Cortex of kidney (tissue), 1 donor: ENCODE measurements at places on chromosomes 7 and 10.

GRCh38 chr7:18590744-18591340 lies 95.3 kb downstream of the HDAC9 start:
- DNase-seq, result no peak

- no peak for DNase-seq
Observed at GRCh38 chr7:126578338-126578737, 674.4 kb downstream of the GRM8 start.

DNA sequence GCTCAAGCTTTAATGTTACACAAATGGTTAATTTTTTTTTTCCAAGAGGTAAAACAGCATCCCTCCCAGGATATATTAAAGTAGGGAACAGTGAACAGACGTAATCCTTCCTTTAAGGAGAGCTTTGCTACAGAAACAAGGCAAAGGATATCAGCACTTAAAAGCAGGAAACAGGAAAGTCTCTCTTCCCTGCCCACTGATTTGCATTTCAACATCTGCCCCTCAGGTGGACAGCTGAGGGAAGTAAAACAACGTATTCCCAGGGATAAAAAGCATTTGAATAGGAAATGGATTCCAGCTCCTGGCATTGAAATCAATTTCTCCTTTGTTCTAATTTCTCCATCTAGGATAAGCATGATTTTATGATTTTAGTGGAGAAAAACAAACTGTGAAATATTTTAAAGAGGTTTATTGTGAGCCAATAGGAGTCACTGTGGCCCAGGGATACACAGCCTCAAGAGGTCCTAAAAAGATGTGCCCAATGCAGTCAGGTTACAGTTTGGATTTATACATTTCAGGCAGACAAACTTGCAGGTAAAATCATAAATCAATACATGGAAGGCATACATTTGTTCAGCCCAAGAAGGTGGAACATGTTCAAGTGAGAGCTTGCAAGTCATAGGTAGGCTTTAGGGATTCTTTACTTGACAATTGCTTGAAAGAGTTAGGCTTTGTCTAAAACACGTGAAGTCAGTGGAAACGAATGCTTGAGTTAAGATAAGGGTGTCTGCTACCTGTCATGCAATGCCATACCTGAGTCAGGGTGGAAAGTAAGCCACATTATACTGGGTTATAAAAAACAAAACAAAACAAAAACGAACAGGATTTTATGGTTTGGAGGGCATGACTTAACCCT lies 286.2 kb upstream of the VWC2 start:
- DNase-seq, result no peak

- DNase-seq, result no peak
Observed at GRCh38 chr7:106127984-106128780, 16.1 kb upstream of the SYPL1 start.

GRCh38 chr10:97081621-97082235 lies 104.0 kb downstream of the SLIT1 start:
- DNase-seq, result no peak

DNA sequence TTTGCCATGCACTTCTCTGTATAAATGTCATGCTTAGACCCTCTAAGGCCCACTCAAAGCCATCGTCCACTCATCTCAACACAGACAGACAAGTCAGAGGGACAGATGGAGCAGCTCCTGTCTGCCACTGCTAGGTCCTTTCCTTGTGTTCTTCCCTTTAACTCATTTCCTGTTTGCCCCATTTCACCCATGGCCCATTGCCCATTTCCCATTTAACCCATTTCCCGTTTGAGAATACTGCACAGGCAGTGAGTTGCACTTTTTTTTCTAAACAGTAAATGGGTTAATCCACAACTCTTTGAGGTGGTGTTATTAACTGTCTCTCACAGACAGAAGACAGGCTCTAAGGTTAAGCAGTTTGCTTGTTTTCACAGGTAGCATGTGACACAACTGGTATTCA lies 179.3 kb downstream of the NPSR1 start:
- no peak for DNase-seq

GRCh38 chr7:84841809-84842208 lies 345.0 kb downstream of the SEMA3D start:
- DNase-seq, result no peak

DNA sequence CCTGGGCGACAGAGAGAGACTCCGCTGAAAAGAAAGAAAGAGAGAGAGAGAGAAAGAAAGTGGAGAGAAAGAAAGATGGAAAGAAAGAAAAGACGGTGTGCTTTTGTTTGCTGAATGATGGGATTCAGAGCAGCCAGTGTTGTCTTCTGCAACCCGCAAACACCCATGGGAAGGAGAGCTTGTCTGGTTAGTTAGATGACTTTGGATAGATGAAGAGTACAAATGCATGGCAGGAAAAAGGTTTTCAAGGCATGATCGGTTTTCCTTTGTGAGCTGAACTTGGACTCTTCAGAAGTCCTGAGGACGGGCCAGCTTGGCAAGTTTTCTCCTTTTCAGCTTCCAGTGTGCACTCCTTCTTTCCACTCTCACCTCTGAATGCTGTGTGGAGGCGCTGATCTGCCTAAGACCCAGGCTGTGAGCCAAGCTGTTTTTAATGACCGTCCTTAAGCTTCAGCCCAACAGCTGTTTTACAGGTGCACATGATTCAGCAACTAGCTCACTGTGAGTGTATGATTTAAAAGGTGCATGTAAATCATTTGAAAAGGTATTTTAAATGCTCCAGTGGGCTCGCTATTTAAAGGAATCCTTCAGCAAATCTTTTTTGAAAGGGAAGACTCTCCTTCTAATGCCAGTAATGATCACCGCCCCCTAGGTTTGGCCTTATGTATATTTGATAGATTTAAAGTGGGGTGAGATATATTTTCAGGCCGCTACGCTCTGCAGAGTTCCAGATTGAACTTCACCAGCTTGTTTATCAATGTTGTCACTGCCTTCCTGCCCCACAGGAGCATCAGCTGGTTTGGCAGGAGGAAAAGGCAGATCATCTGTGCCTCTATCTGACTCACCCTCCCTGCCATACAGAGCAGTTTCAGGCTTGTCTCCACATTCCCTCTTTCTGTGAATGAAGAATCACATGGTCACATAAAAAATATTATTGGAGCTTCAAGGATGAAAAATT lies 115.0 kb downstream of the PLXDC2 start:
- DNase-seq, result no peak

GRCh38 chr10:77770868-77771175 lies 133.2 kb upstream of the KCNMA1 start:
- no peak for DNase-seq

DNA sequence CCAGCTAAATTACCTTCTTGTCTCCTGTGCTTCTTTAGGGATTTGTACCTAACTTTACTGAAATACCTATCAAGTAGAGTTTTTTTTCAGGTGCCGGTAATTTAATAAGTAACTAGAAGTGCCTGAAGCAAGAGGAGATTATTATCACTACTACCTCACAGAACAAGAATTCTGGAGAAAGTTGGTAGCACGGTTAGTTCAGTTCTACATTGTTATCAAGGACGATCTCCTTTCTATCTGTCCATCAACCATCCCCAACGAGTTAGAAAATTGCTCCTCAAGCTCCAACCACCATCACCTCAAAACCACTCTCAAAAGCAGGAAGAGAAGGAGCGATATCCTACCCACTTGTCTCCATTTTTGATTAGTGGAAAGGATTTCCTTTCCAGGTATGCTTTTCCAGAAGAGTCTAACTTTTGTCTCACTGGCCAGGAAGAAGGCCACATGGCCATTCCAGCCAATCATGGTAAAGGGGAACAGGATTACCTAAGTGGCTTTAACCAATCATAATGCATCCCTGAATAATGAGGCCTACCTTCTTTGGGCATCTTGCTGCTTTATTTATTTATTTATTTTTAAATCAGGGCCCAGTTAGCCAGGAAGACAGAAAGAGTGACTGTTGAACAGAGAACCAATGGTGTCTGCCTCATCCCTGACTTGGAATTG lies 265.2 kb downstream of the SNX13 start:
- DNase-seq, result no peak

- no peak for DNase-seq
Observed at GRCh38 chr7:69678494-69679187, 80.4 kb downstream of the AUTS2 start.

DNA sequence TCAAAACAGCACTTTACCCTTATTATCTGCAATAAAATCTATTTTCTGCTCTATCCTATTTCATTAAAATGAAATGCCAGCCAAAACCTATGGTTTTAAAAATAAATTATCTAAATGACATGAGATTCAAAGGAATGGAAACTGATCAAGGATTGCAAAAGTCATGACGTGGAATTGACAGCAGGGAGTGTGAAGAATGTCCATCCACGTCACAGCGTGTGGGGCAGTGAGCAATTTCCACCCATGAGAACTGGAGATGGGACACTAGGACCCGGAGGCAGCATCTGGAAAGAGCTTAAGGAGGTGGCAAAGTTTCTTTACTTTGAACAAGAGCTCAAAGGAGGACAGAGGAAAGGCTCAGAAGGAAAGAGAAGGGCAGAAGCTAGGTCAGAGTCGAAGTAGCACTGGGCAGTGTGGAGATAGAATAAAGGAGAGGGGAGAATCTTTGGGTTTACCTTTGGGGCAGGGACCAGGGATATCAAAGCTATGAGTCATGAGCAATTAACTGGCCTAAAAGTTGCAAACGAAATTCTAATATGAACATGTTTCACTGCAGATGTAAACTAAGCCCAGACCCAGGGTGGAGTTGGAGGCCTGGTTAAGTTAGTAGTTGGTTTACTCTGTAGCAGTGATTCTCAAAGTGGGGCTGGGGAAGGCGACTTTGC lies 24.9 kb upstream of the STK17A start:
- DNase-seq, result no peak

DNA sequence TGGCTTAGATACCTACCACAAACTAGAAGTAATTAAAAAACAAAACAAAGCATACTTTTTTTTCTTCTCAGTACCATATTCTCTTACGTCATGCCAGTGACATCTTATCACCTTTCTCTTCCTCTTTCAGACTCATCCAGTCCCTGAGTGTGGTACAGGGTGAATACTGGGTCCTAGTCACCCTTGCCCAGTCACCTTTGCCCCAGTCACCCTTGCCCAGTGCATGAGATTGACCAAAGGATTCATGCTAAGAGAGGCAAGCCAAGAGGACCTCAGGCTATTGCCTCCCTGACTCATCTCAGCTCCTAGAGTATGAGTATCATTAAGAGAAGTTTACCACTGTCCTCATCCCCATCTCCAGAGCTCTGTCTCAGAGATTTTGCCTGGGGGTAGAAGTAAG lies 10.0 kb upstream of the TSPAN12 start:
- DNase-seq, result no peak

- DNase-seq, result no peak
Observed at GRCh38 chr10:83166344-83166743, 973.0 kb upstream of the GHITM start.

GRCh38 chr7:121605317-121605680 lies 209.2 kb upstream of the FAM3C start:
- DNase-seq, result no peak

GRCh38 chr7:93920496-93921182 lies 896 bp upstream of the GNG11 start:
- no peak for DNase-seq

DNA sequence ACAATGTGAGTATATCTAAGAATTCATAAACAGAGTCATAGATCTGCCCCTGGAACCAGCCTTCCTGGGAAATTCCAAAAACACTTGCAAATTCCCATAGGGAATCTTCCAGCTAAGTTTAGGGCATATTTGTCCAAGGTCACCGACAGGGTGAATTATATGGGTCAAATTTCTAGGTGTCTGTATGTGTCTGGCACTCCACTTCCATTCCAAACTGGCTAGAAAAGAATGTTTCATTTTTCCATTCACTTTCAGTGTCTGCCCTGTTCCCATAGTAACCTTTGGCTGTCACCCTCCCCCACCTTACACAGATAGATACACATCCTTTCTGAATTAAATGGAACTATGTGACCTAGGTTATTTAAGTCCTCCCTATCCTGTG lies 230.9 kb downstream of the CREB5 start:
- no peak for DNase-seq

DNA sequence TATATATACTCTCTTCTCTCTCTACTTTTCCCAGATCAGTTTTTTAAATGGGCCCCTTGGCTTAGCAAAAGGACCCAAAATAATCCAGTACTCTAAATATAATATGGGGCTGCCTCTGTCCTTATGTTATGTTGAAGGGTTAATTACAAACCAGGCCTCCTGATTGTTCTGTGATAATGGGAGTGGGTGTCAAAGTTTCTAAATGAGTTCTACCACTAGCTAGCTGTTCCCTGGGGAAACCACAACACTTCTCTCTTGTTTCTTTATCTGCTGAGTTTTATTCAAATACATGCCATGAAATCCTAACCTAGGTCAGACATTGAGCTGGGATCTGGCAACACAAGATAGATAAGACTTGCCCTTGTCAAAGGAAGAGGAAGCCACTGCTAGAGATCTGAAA lies 3.8 kb downstream of the HTR5A start:
- DNase-seq, result no peak

DNA sequence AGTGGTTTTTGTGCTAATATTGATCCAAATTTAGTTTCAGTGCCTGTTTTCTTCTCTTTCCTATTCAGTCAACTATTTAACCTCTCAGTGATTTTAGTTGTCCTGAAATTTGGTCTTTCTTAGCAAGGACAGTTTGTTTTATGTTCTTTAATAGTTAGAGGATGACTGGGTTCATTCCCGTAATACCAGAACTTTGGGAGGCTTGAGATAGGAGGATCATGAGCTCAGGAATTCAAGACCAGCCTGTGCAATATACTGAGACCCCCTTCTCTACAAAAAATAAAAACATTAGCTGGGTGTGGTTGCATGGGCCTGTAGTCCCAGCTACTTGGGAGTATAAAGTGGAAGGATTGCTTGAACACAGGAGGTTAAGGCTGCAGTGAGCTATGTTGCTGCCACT lies 148.3 kb downstream of the EXOC4 start:
- DNase-seq, result no peak

DNA sequence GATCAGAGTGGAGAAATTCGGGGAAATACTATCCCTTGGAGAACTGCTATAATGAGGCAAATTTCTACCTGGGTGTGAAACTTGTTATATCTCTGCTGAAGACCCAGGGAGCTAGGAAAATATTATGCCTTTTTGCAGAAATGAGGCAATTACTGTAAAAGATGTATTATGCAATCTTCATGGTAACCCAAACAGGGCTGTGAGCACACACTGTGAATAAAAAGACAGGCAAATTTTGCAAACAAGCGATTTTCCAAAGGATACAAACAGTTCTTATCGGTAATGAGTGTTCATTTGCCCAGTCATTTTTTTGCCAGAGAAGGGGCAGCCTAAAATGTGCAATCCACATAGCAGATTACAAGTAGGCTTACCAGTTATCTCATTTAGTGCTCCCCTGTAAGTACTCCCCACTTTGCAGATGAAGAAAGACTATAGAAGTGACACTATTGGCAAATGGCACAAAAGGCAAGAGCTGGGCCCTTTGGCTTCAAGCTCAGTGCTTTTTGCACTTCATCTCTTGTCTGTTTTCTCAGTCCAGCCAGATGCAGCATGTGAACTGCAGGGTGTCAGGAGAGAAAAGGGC lies 205.8 kb downstream of the HECW1 start:
- no peak for DNase-seq

GRCh38 chr10:125116652-125117310 lies 43.6 kb downstream of the CTBP2 start:
- DNase-seq, result no peak

GRCh38 chr7:123580406-123581161 lies 21.0 kb upstream of the ASB15 start:
- no peak for DNase-seq

GRCh38 chr7:101924171-101924570 lies 106.7 kb downstream of the CUX1 start:
- no peak for DNase-seq

- no peak for DNase-seq
Observed at GRCh38 chr10:131907679-131908078, 6.9 kb downstream of the PPP2R2D start.

GRCh38 chr10:1706711-1707110 lies 30.6 kb downstream of the ADARB2 start:
- DNase-seq, result no peak

- no peak for DNase-seq
Observed at GRCh38 chr10:99993701-99994689, 15.8 kb downstream of the DNMBP start.
